Daoy (cell line): ENCODE measurements at places on chromosomes 11 and 22. TPM values are rescaled to one million over a fixed set of nuclear protein-coding genes. Genes with fewer than 3 reads are reported as not detected.

GRCh38 chr11:62607714-62608113 lies 4.9 kb downstream of the EML3 start:
- DNase-seq = no peak

The EFCAB6 gene
- total RNA-seq = 2.6 and 3.1 TPM in 2 replicates

GRCh38 chr11:19881177-19881576 lies 168.5 kb downstream of the NAV2 start:
- DNase-seq = no peak

DNA sequence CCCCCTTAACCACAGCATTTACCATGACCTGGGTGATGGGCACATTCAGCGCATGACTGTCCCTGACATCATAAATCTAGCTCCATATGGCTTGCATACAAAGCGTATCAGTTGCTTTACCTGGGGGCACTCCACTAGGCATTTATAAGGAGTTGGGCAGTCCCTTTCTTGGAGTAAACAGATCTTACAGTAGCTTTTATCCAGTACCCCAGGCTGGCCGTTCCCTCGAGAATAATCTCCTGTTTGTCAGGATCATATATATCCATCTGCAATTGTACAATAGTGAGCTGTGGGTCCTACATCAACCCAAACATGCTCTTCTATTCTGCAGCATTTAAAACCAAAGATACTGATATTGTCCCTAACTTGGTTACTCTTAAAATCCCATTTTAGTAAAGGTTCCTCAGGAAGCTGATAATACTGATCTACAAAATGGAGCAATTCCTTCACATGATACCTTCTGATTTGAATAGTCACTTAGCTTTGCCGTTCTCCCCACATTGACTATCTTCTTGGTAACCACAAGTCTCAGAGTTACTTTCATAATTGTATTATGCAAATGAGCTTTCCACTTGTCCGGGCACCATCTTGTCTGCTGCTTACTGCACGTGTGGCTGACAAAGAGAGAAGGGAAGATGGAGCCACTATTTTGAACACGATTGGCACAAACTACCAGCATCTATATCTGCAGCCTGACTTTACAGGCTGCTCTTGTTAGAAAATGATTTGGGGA lies 205.0 kb downstream of the CWF19L2 start:
- DNase-seq = no peak

- DNase-seq = no peak
Observed at GRCh38 chr11:106917973-106918372, 100.3 kb downstream of the GUCY1A2 start.

GRCh38 chr11:62048100-62048499 lies 75.7 kb upstream of the INCENP start:
- no peak for DNase-seq

GRCh38 chr22:30781271-30781875 lies 86.7 kb downstream of the OSBP2 start:
- peak; percentile 42 for DNase-seq

The ZNRF3 gene
- 2.8 and 5.5 TPM in 2 replicates for total RNA-seq

DNA sequence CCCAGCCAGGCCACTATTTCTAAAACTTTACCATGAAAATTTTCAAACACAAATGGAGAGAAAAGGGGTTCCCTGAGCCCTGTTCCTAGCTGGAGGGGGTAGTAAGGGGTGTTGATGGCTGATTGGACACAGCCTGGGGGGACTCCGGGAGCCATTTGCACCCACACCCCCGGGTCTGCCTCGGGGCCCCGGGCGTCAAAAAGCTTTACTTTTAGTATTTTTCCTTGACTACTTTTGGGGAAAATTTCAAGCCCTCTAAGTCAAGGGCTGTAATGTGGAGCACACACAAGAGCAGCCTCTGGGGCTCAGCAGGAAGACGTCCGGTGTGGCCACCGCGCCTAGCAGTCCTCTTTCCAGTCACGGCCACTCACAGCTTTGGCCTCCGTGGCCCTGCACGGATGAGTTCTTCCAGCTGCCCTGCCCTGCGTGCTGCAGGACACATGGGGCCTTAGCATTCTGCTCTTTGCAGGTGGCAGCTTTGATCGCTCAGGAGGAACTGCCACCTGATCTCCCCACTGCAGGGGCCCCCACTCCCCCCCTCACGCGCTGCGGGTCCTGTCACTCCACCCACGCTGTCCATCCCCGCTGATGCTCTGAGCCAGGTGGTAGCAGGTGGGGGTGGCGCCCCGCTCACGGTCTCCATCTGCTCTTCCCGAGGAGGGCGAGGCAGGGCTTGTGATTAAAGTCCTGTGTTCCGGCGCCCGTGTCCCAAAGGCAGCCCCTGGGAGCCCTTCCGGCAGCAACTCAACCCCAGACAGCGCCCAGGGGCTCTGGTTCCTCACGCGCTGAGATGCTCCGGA lies 14.4 kb downstream of the RNH1 start:
- no peak for DNase-seq

DNA sequence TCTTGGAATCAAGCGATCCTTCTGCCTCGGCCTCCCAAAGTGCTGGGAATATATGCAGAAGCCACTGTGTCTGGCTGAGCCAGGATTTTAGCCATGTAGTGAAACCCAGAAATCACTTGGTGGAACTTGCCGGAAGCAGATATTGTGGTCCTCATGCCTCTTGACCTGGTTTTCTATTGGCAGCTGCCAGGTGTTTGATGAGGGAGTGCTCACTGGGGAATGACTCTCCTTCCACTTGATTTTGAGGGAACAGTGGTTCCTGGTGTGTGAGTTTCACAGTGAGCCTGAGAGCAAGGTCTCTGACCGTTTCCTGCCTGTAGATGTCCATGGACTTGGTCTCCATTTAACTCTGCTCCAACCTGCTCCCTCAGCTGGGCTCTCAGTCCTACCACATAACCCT lies 34.7 kb upstream of the ELF5 start:
- no peak for DNase-seq

GRCh38 chr11:105790840-105791239 lies 181.0 kb downstream of the GRIA4 start:
- no peak for DNase-seq

DNA sequence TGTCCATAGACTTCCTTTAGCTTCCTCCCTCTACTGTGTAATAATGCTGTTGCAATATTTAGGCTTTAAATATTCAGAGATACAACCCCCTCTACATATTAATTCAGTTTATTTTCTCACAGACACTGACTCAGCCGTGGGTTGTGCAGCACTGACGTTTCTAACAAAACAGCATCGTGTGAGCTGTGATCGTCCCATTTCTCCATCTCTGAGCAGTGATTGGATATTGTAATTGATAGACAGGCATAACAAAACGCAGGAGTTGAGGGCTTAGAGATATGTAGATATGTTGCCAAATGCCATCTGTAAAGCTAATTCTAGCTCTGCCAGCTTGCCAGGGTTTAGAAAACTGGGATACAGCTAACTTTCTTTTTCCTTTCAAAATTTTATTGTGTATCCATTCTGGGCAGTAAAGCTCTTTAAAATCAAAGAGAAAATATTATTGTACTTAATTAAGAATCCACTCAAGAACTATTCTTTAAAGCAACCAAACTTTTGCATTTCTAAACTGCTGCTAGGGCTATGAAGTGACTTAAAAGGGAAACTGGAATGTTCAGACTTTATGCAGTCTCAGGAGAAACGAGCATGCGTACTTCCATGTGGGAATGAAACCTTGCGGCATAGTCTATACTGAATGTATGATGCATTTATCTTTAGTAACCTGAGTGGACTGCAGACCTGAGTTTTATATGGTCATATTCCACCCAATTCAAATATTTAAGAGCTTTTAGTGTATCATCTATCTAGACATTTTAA lies 22.7 kb downstream of the BTBD10 start:
- peak; percentile 79 for DNase-seq

- no peak for DNase-seq
Observed at GRCh38 chr11:70666311-70666710, 268.0 kb downstream of the CTTN start.

The ZBTB16 gene
- not detected in 2 replicates for total RNA-seq

DNA sequence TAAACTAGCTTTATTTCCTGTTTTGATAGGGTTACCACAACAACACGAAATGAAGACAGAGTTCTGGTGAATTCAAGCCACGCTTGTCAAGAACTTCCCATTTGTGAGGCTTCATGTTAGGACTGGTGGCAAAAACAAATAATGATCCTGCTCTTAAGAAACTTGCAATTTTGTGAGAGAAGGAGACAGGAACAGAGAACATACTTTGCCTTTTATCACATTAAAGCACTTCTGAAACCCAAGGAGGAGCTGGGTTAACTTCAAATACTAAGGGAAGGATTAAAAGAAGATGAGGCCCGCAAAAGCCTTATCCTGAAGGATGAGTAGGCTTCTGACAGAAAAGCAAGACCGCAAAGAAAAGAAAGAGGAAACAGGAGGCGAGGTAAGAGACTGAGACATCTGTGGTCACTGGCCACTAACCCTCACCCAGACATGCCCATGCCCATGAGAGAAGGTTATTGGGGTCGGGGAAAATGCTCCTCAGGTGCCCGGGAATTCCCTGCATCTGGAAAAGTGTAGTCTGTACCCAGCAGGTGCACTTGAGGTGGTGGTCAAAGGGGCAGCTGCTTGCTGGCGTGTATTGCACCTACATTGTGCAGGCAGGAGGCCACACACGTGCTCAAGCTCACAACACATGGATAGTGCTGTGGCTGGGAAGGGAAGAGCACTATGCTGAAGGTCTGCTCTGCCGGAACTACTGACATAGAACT lies 50.5 kb downstream of the MAPK1 start:
- DNase-seq = peak; percentile 81

- peak; percentile 49 for DNase-seq
Observed at GRCh38 chr11:127639916-127640315, 639.3 kb upstream of the KIRREL3 start.

- peak; percentile 66 for DNase-seq
Observed at GRCh38 chr11:109939166-109939810, 153.9 kb upstream of the ZC3H12C start.

DNA sequence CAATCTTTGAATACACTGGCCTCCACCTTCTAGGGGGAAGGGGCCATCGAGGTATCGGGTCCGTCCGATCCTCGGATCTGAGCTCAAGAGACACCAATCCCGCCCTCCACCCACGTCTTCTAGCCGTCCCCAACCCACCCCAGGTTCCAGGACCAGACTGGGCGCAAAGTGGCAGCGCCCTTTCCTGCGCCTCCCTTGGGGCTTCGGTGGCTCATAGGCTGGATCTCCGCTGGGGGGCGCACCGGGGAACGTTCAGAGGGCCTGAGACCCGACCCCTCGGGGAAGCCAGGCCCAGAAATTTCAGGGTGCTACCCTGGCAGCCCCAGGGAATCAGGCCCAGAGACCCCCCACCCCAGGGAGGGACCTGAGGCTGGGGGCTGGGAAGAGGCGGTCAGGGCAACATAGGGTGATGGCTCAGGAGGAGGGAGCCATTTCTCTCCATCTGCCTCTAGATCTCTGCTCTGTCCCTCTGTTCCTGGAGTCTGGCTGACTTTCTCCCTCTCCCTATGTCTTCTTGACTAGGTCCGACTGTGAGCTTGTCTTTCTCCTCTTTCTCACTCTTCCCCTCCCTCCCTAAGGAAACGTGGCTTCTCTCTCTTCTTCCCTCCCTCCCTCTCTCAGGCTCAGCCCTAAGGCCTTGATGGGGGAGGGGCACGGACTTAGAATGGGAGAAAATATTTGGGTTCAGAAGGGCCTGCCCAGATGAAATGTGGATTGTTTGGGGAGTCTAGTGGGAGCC lies 1.1 kb downstream of the CREB3L1 start:
- peak; percentile 80 for DNase-seq

The GLYATL2 gene
- 0.17 and 0.92 TPM in 2 replicates for total RNA-seq
